ENCODE measurements at places on chromosomes 12 and 14. TPM values are rescaled to one million over a fixed set of nuclear protein-coding genes. Genes with fewer than 3 reads are reported as not detected.

DNA sequence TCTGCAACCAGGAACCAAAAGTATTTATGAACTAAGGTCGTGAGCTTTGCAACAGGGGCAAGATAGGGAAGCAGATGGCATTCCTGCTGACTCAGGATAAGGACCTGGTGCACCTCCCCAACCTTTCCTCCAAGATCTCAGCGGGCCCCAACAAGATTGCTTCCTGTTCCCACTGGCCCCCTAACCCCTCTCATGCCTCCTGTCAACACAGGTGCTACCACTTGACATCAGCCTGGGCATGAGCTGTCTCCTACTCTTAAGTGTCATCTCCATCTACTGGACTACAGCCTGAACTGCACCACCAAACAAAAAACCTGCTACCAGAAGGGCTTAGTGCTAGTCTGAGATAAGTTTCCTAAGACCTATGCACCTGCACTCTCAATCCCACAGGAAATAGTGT is 32.7 kb downstream of the MED6 start:
- DNase-seq = peak; percentile 32

The APOF gene
- total RNA-seq = not detected

- peak; percentile 68 for DNase-seq
Observed at GRCh38 chr14:102795060-102795925, 18.0 kb downstream of the TRAF3 start.

- DNase-seq = no peak
Observed at GRCh38 chr12:904010-904414, 45.5 kb downstream of the RAD52 start.

- no peak for DNase-seq
Observed at GRCh38 chr12:68081561-68081960, 78.0 kb downstream of the IFNG start.

The ACVRL1 gene
- not detected for total RNA-seq

DNA sequence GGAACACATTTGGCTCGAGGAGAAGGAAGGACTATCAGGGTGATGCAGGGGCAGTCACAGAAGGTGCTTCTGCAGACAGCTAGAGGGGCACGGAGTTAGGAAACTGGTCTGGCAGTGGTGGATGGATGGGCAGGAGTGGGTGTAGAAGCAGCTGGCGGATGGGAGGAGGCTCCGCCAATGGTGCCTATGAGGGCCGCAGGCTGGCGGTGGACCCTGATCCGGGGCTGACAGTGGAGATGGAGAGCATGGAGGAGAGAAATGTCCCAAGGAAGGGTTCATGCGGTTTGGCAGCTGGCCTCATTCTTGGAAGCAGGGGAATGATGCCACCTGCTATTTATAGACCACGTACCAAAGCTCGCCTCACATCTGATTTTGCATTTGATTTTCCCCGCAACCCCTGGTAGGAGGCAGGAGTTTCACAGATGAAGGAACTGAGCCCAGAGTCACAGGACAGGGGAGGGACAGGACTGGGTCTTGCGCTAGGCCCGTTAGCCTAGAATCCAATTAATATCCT is 237.1 kb downstream of the FOXN3 start:
- no peak for DNase-seq

GRCh38 chr12:106220536-106220935 is 27.3 kb downstream of the CKAP4 start:
- DNase-seq = no peak

DNA sequence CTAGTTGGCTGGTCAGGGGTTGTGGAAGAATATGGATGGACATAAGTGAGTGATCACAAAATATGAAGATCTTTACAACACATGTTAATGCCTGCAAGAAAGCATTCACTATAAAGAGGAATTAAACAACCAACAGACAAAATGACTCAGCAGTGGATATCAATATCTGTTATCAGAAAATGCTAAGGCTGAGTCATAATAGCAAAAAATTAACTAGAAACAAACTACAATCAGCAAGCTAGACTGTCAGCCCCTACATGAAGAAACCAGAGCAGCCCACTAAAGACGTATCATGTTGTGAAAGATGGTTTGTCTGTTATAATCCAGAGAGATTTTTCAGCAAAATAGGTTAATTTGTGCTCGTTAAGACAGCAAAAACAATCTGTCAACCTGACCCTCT is 472.9 kb downstream of the NELL2 start:
- DNase-seq = no peak

GRCh38 chr12:50271724-50272247 is 11.5 kb downstream of the LIMA1 start:
- no peak for DNase-seq

DNA sequence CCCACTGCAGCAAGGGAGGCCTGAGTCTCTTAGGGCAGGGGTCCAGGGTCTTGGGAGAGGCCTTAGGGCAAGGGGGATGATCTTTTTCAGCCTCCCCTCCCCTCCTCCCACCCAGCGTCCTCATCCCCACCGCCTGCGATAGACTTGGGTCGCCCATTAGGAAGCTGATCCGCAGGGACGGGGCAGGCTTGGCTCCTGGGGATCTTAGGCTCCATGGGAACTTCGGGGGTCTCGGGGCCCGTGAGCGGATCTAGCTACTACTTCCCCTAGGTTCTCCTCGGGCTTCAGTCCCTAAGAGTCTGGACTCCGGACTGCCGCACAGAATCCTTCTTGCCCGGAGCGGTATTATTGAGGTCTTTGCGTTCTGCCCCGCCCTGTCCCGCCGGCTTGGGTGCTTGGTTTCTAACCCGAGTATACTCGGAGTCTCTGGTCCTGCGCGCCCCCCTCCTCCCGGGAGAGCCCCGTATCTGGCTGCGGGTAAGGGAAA is 2.2 kb upstream of the PTHLH start:
- no peak for DNase-seq

DNA sequence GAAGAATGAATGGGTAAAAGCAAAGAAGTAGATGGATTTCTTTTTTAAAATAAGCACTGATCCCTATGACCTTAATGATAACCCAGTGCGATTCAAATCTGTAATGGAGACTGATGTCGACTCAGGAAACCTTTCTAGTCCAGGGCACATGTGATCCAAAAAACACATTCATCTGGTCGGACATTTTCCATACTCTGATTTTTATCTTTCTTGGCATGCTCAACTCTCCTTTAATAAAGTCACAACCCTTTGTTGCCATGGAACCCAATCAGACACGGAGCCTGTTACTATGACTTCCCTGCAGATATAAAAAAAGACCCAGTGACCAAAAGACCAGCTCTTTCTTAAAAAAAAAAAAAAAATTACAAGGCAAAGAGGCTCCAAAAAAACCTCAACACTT is 27.9 kb downstream of the TMCC3 start:
- DNase-seq = peak; percentile 80

- peak; percentile 59 for DNase-seq
Observed at GRCh38 chr12:96177013-96177412, 17.2 kb upstream of the ELK3 start.

GRCh38 chr12:69935651-69936100 is 110.6 kb downstream of the MYRFL start:
- DNase-seq = peak; percentile 19

The MYF6 gene
- not detected for total RNA-seq

The GPR137C gene
- 0.49 TPM for total RNA-seq

DNA sequence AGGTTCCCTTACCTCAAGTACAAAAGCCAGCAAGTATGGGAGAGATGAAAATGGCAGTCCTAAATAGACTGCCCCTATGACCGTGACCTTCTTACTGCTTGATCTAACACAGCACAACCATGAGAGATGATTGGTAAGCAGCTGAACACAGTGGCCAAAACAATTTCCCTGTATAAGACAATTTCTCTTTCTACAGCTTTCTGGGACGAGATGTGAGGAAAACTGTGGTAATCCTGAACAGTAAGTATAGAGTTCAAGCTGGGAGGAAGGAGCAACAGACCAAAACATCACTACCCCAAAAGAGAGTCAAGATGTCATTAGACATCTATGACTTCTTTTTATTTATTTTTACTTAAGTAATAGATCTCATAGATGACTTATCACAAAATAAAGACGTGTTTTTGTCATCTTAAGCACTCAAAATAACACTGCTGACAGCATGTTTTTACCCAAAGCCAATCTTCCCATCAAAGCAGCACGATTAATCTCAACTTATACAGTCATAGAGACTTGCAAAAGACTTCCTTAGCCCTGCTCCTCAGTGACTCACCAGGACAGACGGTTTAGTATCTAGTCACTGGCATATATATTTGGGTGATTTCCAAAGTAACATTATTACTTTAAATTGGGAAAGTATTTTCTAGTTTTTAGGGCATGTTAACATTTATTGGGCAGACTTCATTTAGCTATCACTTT is 3.7 kb downstream of the TMEM52B start:
- DNase-seq = peak; percentile 47

GRCh38 chr12:8156845-8157244 is at the start of gene ZNF705A:
Gene ZNF705A (plus strand): TSS chr12:8157015. CDS start chr12:8172626, 15,611 bp downstream.
- peak; percentile 49 for DNase-seq

The LTB4R gene
- total RNA-seq = 0.48 TPM

- DNase-seq = peak; percentile 47
Observed at GRCh38 chr12:75489613-75490210, 9.2 kb downstream of the GLIPR1 start.

The ZNF891 gene
- 0.49 TPM for total RNA-seq
